ENCODE measurements at places on chromosomes 12 and 14.

DNA sequence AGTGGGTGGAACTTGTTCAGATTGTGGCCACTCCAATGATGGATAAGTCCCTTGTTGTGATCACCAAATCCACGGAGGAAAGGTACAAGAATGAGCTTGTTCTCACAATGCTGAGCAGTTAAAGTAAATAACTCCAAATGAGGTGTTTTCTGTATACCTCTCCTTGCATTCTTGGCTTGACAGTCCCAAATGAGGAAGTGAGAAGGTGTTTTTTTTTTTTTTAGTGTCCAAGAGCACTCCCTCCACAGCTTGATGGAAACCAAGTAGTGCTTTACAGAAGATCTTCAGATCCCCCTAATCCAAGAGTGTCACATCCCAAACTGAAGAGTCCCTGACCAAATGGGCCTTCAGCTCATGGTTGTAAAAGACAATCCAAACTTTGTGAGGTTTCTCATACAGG lies 153.6 kb downstream of the ATP23 start:
- DNase-seq, result no peak

DNA sequence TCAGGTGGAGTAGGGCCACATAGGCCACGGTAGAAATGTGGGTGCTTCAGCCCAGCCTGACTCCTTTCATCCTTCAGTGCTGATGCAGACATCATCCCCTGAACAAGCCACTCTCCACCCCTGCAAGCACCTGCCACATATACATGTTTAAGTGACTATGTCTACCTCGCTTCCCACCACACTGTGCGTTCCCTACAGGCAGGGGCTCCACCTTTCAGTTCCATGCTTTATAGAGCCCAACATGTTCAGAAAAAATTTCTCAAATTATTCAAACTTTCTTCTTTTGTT lies 11.6 kb downstream of the SLC7A7 start:
- DNase-seq, result no peak

DNA sequence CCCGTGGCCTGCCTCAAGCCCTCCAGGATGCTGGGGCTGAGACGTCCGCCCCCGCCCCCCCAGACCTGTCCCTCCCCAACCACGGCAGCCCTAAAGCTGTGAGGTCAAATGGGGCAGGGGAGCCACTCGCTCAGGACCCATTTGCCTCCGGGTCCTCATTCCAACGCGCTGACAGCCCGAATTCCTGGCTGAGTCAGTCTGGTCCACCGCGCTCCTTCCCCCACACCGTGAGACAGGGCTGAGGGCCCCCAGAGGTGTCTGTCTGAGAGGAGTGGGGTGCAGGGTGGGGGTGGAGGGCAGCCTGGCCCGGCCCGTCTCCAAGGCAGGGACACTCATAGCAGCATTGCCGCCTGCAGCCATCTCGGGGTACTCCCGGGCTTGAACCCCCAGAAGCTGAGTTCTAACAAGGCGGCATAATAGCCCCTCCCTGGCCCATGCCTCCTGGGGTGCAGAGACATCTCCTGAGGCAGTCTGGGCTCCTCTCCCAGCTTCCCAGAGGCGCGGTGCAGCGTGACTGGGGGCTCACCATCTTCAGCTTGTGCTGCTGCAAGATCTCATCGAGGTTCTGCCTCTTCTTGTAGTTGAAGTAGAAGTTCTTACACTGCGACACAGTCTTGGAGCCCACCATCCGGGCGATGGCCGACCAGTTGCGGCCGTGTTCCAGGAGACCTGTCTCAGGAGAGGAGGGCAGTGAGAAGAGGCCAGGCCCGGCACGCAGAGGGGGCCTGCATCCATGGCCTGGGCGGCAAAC lies 90.5 kb downstream of the RFLNA start:
- no peak for DNase-seq

- DNase-seq, result peak; percentile 86
Observed at GRCh38 chr12:117874842-117875434, 93.9 kb downstream of the KSR2 start.

- no peak for DNase-seq
Observed at GRCh38 chr12:67669934-67670631, 21.5 kb downstream of the DYRK2 start.

DNA sequence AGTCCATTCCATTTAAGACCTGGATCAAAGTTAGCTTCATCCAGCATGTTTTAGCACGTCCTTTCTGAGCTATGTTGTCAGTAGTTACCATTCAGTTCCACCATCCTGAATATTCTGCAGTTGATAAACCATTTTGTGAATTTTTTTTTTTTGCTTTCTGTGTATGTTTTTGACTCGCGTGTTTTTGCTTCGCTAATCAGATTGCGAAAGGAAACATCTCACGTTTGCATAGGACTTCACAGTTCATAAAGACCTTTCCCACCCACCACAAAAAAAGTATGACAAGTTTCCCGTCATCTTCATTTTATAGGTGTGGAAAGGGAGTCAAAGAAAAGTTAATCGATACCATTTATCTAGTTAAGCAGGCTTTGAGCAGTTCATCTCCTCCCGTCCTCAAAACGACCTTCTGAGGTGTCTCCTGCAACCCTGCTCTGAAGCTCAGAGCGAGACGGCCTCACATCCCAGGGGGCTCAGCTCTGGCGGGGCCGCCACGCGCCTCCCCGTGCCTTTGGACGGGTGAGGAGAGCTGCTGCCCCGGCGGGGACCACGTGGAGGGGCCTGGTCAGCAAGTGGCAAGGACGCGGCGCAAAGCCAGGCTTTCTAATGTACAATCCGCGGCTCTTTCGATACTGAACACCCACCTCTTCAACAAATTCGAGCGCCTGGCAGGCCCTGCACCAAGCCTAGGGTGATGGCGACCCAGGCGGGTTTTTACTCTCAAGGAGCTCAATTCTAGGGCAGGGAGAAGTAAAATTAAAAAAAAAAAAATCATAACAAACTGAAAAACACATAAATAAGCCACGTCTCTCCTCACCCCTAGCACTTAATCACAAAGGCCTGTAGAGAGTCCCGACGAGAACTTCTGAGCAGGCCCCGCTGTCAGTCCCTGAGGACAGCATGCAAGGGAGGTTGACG lies 988 bp upstream of the TMEM263 start:
- no peak for DNase-seq

- DNase-seq, result no peak
Observed at GRCh38 chr12:108685469-108686260, 45.7 kb downstream of the CORO1C start.

DNA sequence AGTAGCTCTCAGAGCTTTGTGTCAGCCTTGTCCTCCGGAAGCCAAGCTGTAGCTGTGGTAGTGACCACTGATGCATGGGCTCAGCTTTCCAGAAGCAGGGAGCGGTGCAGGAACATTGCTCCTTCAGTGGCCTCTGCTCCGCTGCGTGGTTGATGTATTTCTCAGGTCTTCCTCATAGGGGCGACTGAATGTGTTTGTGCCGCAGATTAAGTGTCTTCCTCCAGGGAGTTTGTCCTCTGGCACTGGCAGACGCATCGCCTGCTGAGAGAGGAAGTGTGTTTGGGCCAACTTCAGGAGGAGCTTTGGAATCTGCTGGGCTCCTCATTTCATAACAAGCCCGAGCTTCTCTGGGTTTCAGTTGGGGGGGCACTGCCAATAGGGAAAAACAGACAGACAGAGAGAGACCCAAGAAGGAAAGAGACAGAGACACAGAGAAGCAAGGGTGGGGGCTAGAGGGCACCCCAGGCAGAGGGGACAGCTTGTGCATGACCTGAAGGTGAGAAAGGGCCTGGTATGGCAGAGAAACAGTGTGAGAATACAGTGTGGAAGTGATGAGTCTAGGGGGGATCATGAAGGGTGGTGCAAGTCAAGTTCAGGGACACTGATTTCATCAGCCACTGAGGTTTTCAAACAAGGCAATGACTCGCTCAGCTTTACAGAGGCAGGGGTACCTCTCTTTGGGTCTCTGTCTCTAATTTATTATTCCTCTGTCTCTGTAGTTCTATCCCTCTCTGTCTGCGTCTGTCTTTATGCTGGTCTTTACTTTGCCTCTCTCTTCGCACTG lies 69.4 kb upstream of the PRIMA1 start:
- peak; percentile 15 for DNase-seq

GRCh38 chr12:65699251-65699650 lies 125.0 kb upstream of the HMGA2 start:
- DNase-seq, result no peak

- DNase-seq, result no peak
Observed at GRCh38 chr14:87161502-87161901, 831.5 kb downstream of the GALC start.

DNA sequence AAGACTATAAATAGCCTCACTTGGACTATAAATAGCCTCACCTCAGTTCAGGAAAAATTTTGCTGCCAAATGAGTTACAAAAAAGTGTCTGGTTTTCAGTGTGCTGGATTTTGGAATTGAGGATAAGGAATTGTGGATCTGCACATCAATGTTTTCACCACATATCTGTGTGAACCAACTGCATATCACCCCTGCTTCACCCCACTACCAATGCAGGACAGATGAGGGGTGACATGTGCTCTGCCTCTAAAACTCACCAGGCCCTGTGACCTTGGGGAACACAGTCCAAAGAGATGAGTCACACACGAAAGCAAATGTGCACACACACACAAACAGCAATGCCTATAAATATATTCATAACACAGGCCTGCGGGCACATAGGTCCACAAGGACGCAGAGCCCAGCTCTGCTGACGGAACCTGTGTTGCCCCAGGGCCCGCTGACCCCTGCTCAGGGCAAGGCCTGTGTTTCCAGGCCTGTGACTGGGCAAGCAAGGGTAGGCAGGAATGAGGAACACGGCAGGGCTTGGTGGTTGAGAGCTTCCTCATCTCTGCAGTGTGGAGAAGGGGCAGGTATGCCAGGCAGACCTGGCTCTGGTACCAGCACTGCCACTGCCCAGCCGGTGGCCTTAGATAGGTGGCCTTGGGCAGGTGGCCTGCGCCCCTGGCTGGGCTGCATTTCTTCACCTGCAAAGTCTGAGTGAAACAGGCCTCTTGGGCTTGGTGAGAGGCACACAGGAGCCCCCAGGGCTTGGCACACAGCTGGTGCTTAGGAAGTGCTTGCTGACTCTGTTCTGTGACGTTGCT lies 82.4 kb downstream of the ARL6IP4 start:
- DNase-seq, result peak; percentile 47

GRCh38 chr12:41731061-41731460 lies 413.6 kb downstream of the GXYLT1 start:
- no peak for DNase-seq

- DNase-seq, result no peak
Observed at GRCh38 chr12:130462558-130463274, 125.0 kb downstream of the PIWIL1 start.

DNA sequence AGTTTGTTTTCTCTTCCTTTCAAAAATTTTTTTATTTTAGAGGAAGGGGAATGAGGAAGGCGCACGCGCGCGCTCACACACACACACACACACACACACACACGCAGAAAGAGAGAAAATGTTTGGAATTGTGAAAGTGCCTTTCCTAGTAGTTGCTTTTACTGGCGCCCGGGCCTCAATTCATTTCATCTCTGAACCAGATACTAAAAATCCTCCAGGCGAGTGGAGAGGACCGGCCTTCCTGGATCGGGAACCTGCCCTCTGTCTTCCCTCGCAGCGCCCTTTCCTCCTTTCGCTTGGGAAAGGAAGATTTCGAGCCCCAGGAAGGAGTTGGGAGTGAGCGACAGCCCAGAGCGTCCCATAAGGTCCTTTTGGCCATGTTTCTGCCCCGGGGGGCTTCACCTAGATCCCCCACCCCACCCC lies 7.8 kb upstream of the TBX3 start:
- DNase-seq, result no peak

GRCh38 chr12:88725592-88726143 lies 145.4 kb upstream of the KITLG start:
- DNase-seq, result no peak

DNA sequence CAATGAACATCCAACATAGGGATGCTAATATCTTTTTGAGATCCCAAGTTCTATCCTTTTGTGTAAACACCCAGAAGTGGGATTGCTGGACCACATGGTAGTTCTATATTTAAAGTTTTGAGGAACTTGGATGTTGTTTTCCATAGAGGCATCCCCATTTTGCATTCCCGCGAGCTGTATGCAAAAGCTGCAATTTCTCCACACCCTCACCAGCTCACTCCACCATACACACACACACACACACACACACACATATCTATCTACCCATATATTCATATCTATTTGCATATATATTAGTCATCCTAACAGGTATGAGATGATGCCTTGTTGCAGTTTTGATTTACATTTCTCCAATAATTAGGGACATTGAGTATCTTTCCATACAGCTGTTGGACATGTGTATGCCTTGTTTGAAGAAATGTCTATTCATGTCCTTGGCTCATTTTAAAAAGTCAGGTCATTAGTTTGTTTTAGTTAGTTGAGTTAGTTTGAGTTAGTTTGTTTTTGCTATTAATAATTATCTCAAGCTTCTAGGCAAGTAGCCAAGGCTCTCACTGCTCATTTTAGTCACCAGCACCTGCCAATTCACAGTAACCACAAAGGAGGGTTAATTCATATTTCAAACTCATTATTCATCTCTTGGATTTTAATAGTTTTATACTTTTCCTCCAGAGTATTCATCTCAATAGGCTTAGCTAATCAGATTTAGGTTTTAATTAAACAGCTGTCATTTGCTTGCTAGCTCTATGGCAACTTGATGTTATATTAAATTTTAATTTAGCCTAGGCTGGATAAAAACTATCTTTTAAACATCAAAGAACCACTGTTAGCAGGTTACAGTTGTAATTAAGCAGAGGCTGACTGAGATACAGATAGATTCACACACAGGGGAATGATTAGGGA lies 1435.9 kb upstream of the TMEM132C start:
- peak; percentile 21 for DNase-seq

DNA sequence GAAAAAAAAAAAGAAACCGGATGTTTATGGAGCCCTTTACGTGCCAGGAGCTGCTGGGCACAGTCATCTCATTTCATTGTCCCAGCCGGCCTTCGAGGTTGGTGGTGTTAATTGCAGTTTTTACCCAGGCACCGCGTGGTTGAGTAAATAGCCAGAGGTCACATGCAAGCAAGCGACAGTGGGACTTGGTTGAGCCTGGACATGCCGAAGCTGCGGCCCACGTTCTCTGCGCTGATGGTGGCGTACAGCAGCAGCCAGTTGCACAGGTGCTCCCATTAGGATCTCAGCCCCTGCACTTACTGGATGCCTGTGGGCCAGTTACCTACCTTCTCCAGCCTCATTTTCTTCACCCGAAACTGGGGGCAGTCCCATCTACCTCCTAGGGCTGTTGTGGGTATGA lies 54.0 kb downstream of the TSPAN9 start:
- no peak for DNase-seq

DNA sequence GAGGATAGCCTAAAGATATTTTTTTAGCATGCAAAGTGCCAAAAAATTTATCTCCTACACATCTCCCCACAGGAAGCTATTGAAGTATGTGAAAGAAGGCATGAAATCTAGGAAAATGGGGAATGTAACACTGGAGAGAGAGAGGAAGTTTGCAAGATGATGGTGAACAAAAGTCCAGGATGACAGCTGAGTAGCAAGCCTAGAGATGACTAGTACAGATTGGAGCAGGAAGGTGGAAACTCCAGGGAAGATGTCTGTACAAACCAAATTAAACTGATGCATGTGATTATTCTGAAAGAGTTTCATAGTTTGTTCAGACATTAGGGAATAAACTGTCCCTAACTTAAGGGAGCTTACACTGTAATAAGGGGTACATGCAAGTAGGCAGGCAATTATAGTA lies 99.3 kb downstream of the RAD51B start:
- DNase-seq, result no peak
